NCI-H446 treated with DMSO at 0.1 percent for 48 hours (cell line): ENCODE measurements at places on chromosomes 3 and 15.

GRCh38 chr3:131033480-131034080 lies 6.9 kb downstream of the NEK11 start:
- no peak for DNase-seq

- peak; percentile 4 for DNase-seq
These were observed 53.8 kb downstream of the IQSEC1 start for GRCh38 chr3:13019243-13020095.

- DNase-seq: no peak
These were observed 13.8 kb upstream of the SCG3 start for GRCh38 chr15:51667478-51667877.

DNA sequence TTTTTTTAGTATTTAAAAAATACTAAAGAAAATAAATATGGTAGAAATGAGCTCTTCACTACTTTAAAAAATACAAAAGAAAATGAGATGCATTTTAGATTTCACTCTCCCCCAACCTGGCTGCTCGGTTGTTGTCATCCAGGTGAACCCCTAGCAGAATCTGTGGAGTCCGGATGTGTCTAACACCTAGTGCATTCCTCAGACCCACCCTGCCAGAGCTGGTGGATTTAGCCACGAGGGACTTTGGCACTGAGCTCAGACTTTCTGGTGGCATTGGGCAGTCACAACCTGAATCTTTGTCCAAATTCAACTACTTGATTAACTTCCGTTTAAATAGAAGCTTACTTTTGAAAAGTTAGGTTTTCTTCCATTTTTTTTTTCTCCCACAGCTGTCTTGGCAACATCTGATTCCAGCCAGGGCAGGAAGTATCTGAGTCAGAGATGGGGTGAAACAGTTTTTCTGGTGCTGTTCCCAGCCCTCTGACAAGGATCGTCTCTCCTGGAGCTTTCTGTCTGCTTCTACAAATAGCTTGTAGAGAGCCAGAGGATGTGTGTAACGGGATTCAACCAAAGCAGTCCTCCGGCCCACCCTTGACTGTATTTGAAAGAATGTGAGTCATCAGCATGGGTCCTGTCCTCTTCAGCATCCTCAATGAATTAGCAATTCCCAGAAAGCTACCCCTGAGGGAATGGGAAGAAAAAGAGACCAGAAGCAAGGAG lies 301.8 kb upstream of the MCTP2 start:
- DNase-seq: no peak
